Adrenal gland (tissue), 19 donors: ENCODE measurements at places on chromosomes 7 and 10. TPM values are rescaled to one million over a fixed set of nuclear protein-coding genes. Genes with fewer than 3 reads are reported as not detected.

- no peak for DNase-seq
These were observed 127.4 kb upstream of the AGR3 start for GRCh38 chr7:17009007-17009719.

- no peak for DNase-seq
These were observed 7.4 kb downstream of the MAD1L1 start for GRCh38 chr7:2225336-2225735.

GRCh38 chr10:17782921-17783665 is 26.1 kb upstream of the MRC1 start:
- DNase-seq = peak; percentile 8

DNA sequence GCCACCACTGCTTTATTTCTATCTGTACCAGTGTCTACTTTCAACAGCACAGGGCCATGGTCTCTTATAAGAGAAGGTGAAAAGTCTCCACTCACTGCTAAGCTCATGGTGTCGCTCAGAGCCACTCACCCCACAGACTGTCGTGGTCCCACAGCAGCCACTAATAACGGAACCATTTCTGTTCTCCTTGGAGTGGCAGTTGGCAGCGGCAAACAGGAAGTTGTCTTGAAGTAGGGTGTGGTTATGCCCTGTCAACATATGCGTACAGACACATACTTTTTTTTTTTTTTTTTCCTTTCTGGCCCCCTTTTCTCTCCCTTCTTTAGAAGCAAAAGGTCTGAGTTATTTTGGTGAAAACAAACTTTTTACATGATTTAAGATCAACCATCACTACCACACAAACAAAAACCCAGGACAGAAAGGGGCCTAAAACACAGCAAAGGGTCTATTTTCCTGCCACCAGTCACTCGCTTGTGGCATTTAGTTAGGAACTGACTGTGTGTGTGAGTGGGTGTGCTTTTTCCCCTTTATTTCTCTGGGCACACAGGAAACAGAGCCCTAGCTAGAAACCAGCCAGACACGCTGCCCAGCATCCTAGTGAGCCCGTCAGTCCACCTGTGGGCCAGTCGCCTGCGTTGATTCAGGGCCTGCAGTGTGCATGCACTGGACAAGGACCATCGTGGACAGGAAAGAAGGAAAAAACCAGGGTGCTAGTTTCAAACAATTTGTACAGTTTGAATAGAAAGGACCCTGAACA is 96.7 kb upstream of the EFCAB10 start:
- DNase-seq = peak; percentile 67

GRCh38 chr7:133479456-133480065 is 226.7 kb downstream of the EXOC4 start:
- DNase-seq = no peak

FUOM gene
- total RNA-seq = 19.8 TPM

A1CF gene
- total RNA-seq = 0.04 TPM

RELN gene
- 7.9 TPM for total RNA-seq
